ENCODE measurements at places on chromosomes 3 and 15.

DNA sequence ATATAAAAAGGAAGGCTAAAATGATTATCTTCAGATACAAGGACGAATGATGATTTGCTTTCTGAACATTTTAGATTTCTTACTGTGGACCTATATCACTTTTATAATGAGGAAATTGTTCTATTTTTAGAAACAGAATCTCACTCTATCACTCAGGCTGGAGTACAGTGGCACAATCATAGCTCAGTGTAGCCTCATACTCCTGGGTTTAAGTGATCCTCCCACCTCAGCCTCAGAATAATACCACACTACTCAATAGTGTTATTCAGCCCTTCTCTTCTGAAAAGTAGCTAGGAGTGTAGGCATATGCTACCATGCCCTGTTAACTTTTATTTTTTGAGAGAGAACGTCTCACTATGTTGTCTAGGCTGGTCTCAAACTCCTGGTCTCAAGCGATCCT lies 15.8 kb downstream of the DNAJC13 start:
- no peak for DNase-seq

DNA sequence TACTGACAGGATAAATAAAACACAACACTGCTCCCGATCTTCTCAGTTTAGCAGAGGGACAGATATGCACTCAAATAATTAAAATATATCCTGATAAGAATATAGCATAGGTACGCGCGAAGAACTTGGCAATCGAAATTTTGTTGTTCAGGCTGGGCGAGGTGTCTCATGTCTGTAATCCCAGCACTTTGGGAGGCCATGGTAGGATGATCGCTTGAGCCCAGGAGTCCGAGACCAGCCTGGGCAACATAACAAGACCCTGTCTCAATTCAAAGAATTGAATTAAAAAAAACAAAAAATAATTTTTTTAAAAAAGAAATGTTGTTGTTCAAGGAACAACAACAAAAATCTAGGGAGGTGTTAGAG lies 7.6 kb downstream of the B2M start:
- no peak for DNase-seq

DNA sequence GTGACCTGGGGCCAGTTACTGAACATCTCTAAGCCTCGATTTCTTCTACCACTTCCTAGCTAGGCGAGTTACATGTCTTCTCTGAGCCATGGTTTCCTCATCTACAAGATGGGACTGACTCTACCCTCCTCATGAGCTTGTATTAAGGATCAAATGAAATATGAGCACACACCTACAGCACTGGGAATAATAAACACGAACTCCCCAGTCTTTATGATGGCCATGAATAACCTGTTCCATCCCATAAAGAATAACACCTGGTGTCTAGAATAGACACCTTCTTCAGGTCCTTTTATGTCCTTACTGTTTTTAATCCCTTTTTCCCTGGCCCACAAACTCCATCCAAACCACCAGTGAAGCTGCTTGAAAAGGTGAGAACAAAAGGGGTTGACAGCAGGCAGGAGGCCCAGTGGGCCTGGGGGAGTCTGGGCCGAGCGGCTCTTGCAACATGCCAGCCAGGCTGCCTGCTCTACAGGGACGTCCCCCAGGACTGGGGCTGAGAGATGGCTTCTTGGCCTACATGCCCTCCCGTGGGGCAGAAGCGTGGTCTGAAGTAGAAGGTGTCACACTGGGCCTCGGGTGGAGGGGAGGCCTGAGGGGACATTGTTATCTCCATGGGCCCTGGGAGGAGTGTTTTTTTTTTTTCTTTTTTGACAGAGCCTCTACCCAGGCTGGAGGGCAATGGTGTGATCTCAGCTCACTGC lies 178.2 kb downstream of the RAB11A start:
- no peak for DNase-seq

DNA sequence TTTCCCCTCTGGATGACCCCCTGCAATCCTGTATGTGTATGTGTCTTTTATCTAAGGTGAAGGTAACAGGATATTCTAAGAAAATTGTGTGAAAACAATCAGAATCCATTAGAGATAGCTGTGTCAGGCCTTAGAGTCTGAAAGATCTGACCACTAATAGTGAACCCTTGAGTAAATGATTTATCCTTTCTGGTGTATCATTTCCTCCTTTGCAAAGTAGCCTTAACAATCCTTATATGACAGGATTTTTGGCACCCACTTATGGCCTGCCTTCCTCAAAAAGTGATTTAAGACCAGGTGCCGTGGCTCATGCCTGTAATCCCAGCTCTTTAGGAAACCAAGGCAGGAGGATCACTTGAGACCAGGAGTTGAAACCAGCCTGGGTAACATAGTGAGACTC lies 110.2 kb downstream of the RBPMS2 start:
- DNase-seq, result no peak

DNA sequence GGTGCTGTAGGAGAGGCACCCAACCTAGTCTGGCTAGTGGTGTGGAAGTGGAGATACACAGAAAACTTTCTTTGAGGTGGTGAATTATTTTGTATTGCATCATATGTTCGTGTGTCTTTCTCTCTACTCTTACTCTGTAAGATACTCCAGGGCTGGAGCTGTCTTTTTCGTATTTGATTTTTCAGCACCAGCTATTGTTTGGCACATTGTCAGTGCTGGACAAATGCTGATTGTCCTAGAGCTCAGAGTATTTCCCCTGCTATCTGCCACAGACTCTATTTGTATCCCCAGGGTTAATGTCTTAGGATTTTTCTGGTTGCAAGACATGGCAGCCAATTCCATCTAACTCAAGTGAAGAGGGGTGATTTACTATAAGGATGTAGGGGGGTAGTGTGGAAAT lies 110.5 kb downstream of the SAMMSON start:
- DNase-seq, result no peak

GRCh38 chr3:44198284-44199269 lies 43.1 kb upstream of the TOPAZ1 start:
- peak; percentile 21 for DNase-seq

DNA sequence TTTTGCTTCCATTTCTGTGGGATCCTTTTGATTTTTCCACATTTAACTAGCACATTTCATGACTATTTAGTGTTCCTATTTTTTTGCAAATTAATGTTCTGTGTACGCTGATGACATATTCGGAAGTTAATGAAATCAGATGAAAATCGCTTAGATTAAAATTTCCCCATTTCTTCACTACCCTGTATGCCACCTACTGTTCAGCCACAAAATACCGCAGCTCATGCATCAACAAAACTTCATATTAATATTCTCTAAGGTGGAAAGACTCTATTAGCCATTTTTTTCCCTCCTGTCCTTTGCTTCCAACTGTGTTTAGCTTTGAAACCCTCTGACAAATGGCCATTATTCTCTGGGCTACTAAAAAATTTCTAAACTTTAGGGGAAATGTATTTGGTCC lies 300.6 kb downstream of the MECOM start:
- no peak for DNase-seq

DNA sequence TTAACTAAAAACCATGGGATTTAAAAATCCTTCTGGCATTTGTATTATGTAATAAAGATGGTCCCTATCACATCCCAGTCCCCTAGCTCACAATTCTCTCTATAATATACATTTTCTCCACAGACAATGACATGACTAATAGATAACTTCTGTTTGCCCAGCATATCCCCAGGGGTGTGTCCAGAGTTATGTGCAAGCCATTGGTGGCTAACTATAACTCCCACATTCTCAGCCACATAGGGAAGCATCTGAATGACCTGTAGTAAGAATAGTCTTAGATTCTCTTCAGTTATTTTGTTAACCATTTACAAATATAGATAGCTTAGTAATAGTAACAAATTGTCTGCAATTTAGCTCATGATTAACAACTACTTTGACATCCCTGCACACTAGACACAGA lies 52.2 kb upstream of the RBSN start:
- DNase-seq, result no peak

DNA sequence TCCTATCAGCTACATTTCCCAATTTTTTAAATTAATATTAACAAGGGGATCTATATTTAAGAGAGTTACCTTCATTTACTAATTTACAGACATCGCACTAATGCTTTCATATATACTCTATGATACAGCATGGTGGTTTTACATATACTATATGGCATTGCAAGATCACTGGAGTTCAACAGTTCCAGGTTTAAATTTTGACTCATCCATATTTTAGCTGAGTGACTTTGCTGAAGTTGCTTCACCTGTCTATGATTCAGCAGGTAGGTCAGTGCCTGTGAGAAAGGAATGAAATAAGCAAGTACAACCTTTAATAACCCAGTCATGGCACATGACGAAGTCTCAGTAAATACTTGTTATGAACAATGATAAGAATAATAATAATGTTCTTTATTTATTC lies 211.1 kb downstream of the P3H2 start:
- no peak for DNase-seq

DNA sequence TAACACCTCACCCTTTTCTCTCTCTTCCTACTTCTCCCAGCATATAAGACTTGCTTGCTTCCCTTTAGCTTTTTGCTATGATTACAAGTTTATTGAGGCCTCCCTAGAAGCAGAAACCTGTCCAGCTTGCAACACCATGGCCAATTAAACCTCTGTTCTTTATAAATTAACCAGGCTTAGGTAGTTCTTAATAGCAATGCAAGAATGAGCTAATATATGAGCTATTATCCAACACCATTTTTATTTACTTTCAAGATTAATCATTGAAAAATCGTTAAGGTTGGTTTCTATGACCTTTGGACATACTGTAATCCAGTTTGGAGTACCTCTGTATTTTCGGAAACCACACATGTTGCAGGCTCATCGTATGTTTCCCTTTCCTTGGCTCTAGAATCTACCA lies 643.1 kb downstream of the ZPLD1 start:
- no peak for DNase-seq

- no peak for DNase-seq
These were observed 35.3 kb downstream of the EFHB start for GRCh38 chr3:19898721-19899120.

GRCh38 chr3:108098003-108098370 lies 7.2 kb upstream of the CD47 start:
- DNase-seq, result no peak

DNA sequence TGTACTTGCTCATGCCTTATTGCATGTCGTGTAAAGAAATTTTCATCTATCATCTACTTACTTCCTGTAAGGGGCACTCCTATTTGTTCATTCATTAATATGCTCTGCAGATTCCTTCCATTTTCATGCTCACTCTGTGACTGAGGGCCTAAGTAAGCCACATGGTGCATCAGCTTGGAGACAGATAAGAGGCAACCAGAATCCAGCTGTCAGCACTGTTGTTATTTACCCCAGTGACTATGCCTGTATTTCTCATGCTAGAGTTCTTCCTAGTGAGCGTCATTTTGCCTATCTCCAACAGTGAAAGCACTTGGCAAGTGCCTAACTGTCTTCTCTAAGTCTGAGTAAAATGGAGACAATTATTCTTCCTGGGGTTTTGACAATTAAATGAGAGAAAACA lies 124.8 kb upstream of the ABI3BP start:
- no peak for DNase-seq

DNA sequence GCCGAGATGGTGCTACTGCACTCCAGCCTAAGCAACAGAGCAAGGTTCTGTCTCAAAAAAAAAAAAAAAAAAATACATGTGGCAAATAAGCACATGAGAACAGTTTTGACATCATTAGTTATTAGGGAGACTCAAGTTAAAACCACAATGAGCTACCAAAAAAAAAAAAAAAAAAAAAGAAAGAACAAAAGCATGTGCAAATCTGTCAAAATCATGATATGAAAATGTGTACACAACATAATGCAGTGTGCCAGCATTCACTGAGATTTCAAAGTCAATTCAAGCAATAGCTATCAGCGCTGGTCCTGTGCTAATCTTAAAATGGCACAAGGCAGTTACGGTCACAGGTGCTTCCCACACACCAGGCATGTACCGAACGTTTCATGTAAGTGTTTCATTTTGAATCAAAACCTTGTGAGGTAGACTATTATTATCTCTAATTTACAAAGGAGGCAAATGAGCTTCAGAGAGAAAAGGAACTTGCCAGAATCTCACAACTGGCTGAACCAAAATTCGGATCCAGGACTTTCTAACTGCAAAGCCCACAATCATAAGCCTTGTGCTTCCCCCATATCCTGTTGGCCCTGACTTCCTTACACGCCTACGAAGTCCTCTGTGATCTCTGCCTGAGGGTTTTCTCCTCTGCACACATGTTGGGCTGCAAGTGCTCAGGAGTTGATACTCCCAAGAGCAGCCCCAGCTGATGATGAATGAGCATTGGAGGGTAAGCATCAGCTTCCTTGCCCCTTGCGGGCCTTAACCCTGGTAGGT lies 200.1 kb upstream of the PROK2 start:
- DNase-seq, result no peak

- DNase-seq, result no peak
These were observed 780 bp upstream of the P4HTM start for GRCh38 chr3:48989126-48989795.

- no peak for DNase-seq
These were observed 108.0 kb upstream of the SMAD3 start for GRCh38 chr15:66957431-66957720.

DNA sequence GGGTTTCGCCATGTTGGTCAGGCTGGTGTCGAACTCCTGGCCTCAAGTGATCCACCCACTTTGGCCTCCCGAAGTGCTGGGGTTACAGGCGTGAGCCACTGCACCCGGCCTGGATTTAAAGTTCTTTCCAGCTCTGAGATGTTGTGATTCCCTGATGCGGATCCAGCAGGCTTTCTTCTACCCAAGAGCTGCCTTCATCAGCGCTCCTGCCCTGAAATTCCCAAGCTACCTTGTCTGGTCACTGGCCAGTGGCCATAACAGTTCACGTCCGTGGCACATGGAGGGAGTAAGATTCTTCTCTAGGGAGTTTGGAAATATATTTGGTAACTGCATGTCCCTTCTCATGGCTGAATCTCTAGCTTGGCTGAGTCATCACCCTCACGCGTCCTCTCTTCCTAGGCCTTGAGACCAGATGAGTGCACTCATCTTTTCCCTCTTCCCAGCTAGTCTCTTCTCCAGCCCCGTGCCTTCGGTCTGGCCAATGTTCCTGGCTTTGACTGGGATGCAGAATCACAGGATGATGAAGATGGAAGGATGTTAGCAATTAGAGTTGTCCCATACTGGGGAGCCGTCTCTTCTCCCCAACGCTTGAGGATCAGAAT lies 29.8 kb upstream of the APOD start:
- no peak for DNase-seq

GRCh38 chr15:50257924-50258323 lies 7.6 kb downstream of the HDC start:
- peak; percentile 17 for DNase-seq

GRCh38 chr15:33094336-33094735 lies 100.2 kb downstream of the FMN1 start:
- DNase-seq, result no peak

DNA sequence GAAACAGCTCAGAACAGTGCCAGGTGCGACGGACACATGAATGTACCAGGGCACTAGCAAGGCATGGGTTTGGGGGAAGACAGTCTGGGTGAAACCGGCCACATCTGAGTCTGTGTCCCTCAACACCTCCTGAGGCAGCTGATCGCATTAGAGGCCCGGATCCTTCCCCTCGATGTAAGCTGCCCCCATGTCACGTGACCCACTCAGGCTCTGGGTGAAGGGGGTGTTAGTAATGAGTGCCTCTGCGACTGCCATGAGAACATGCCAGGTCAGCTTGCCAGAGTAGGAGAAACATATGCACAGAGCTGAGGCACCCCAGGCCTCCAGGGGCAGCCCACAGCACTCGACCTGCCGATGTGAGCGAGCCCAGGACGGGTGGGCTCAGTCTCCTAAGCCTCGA lies 29.7 kb downstream of the PRR23E start:
- no peak for DNase-seq

GRCh38 chr3:72665701-72666446 lies 182.4 kb downstream of the SHQ1 start:
- DNase-seq, result no peak

GRCh38 chr3:126125341-126125740 lies 41.4 kb upstream of the SLC41A3 start:
- DNase-seq, result no peak

Measured in AG09309 (cell line).